Non-pigmented ciliary epithelial cell (primary cell): ENCODE measurements at places on chromosomes 3 and 15.

GRCh38 chr15:25707656-25708365, 155.3 kb downstream of the ATP10A start:
- DNase-seq, result no peak

GRCh38 chr15:67305506-67305905, 50.9 kb downstream of the IQCH start:
- DNase-seq, result no peak

GRCh38 chr3:179706233-179706632, 53.4 kb downstream of the USP13 start:
- DNase-seq, result no peak

DNA sequence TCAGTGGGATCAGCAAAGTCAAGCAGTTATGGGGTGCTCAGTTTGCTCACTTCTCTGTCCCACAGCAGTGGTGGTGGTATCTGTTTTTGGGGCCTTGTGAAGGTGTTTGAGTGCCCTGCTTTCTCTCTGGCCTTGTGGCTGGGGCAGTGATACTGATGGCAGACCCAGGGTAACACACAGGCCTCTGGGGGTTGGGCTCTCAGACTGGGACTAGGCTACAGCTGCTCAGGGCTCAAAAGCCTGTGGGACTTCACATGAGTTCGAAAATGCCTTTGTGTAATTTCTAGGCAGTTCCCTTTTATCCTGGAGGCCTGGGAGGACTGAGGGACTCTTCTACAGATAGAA, 75.3 kb downstream of the STXBP5L start:
- DNase-seq, result no peak

DNA sequence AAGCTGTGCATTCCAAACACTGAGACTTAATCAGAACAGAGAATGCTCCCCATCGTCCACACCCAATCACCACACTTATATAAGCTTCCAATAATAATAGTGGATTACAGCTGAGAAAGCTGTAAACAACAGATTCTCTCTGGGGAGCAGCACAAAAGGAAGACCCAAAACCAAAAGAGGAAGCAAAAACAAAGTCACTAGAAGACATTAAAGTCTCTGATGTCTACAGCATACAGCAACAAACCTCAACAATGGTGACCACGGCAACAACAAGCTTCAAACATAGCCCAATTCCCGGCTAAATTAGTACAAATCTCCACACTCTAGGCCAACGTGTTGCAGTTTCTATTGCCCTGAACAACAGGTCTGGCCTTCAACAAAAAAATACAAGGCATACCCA, 37.7 kb downstream of the ZDHHC23 start:
- no peak for DNase-seq

DNA sequence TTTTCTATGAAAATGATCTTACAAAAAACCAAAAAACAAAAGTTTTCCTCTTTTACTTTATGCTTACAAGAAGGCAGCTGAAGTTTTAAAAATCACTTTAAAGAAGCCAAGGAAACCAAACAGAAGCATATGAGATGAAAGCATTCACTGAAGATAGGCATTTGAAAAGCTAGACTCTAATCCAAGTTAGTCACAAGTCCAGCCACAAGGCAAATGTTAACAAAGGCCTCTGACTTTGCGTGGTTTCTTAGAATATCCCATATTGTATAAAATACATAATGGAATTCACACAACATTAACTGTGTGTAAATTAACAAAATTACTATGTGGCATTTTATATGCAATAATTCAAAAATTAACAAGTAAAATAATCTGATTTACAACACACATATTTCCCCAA, 17.7 kb downstream of the MRPL3 start:
- DNase-seq, result no peak

- no peak for DNase-seq
Observed at GRCh38 chr3:124078953-124079911, 87.3 kb upstream of the ROPN1 start.

GRCh38 chr3:187196573-187197334, 532 bp upstream of the RTP1 start:
- no peak for DNase-seq

DNA sequence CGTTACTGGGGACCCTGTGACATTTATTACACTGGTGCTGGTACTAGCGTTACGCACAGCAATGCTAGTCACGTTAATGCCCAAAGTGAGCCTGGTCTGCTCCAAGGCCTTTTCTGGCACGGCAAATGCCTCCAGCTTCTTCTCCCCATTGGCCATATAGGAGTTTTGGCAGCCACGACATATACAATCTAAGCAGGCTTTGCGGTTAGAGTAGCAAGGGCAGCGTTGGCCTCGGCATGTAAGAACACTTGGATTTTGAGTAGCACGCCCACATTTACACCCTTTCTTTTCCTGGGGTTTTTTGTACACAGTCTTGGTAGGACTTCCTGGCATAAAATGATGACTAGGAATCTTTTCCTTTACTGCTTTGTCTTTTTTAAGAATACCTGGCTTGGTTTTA, 44.9 kb downstream of the MSL2 start:
- DNase-seq, result no peak

DNA sequence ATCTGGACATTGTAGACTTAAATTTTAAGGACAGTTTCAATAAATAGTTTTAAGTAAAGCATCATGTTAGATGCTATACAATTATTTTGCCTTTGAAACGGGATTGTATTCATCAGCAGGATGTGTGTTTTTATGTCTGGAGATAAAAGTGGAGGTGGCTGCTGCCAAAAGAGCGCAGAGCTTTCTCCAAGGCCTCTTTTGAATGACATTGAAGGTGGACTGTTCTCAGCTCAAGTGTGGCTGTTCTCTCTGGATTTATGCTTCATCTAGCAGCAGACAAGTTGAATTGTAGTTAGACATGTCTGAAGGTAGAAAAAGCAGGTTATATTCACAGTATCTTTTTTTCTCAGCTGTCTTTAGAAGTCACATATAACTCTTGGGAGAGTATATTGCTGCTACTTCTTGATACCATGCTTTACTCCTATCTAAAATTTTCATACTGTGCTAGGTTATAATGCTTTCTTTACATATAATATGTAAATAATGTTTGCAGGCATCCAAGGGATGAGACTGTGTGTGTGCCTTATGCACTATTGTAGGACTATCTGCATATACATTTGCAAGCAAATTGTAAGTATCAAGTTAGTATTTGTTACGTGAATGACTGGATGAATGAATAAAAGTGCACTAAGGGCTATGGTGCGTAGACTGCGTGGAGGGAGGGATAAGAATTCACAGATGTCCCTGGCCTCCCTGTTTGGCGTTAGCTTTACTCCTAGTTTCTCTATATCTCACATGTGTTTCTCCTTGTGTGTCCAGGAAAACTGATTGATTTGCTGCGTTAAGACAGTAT, 340.1 kb downstream of the NAALADL2 start:
- no peak for DNase-seq

GRCh38 chr3:44880284-44880683, 5.9 kb downstream of the TGM4 start:
- no peak for DNase-seq

DNA sequence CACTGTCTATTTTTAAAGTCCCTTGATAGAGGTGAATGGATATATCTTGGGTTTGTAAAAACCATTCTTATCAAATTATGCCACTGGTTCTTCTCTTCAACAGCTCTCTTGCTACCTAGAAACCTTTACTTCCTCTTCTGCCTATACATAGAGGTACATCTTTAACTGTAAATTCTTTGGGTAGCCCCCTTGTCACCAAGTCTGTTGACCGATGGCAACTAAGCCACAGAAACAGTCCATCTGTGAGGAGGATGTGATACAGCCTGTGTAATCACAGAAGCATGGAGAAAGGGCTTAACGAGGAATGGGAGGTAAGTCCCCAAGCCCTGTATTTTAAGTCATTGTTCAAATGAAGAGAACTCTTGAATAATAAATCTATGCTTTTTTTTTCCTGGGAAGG, 246.5 kb upstream of the MDFIC2 start:
- DNase-seq, result no peak

GRCh38 chr3:5733995-5734394, 546.5 kb downstream of the EDEM1 start:
- DNase-seq, result no peak

- DNase-seq, result no peak
Observed at GRCh38 chr15:58593870-58594269, 155.6 kb downstream of the ADAM10 start.

DNA sequence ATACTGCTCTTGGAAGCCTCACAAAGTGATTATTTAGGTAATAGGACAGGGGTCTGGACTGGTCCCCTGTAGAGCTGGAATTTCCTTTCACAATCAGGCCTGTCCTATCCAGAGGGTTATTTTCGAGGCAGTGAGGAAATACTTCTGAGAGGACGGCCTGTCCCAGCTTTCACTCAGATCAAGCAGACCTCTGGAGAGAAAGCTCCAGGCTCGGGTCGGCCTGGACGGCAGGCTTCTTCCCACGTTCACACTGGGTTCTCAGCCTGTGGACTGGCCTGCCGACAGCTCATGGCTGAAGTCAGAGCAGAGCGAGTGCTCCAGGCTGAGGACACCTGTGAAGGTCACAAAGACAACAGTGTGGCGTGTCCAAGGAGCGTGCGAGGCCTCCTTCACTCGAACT, 405.3 kb downstream of the VPS13C start:
- no peak for DNase-seq
